ENCODE measurements at places on chromosomes 11 and 22.
A peak's percentile ranks its signal among the peaks of the same experiment; 100 is the strongest.

- no peak for ATAC-seq
These were observed 132.0 kb downstream of the BUD13 start for GRCh38 chr11:116640641-116641402.

GRCh38 chr11:85945788-85946187 lies 90.6 kb downstream of the CCDC83 start:
- no peak for ATAC-seq

GRCh38 chr11:128931668-128932067 lies 11.0 kb downstream of the TP53AIP1 start:
- no peak for ATAC-seq

DNA sequence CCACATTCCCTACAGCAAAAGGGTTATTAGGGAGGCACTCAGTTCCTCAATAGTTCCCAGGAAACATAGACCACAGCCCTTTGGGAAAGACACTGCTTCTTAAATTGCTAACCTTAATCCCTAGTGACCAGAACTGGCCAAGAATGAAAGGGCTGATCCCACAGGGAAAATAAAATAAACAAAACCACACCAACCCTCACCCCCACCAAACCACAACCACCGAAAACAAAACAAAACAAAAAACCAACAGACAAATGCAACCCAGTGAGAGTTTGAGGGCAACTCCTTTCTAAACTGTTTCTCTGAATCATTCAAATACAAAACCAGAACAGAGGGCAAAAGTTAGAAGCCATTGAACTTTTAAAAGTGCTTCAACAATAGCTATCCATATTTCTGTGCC lies 57.2 kb downstream of the NAV2 start:
- no peak for ATAC-seq

- ATAC-seq: no peak
These were observed 70.5 kb downstream of the LUZP2 start for GRCh38 chr11:24567380-24567779.

- ATAC-seq: no peak
These were observed 1078.0 kb downstream of the BRD1 start for GRCh38 chr22:48749555-48750227.

DNA sequence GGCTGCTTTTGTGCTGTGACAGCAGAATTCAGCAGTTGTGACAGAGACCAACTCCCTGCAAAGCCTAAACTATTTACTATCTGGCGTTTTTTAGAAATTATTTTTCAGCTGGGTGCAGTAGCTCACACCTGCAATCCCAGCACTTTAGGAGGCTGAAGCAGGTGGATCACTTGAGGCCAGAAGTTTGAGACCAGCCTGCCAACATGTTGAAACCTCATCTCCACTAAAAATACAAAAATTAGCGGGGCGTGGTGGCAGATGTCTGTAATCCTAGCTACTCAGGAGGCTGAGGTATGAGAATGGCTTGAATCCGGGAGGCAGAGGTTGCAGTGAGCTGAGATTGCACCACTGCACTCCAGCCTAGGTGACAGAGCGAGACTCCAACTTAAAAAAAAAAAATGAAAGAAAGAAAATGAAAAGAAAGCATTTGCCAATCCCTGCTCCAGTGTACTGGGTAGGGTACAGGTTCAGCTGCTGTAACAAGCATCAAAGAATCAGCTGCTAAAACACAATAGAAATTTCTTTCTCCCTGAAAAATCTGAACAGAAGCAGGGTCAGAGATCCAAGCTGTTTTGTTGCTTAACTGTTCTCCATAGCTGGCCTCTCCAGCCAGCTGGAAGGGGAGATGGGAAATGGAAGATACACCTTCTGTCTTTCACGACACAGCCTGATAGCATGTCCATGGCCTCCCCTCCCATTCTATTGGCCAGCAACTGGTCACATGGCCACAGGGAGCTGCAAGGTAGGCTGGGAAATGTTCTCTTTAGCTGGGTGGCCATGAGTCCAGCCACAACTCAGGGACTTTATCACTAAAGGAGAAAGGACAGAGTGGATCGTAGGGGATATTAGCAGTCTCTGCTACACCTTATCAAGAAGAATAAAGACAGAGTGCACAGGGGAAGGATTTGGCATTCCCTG lies 8.5 kb upstream of the NCF4 start:
- ATAC-seq: no peak

DNA sequence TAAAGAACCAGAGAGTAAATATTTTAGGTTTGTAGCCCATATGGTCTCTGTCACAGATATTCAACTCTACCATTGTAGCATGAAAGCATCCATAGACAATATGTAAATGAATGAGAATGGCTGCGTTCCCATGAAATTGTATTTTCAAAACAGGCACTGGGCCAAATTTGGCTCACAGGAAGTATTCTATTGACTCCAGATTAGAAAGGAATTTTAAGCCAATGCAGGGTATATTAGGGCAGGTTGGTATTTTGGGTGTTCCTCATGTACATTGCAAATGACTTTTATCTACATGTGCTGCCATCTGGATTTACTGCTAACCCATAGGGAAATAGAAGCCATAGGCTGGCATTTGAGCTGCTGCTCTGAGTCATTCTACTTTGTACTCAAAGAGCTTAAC lies 35.1 kb upstream of the PDGFD start:
- ATAC-seq: no peak

- peak; percentile 51 for ATAC-seq
These were observed 976.3 kb upstream of the FAT3 start for GRCh38 chr11:91248199-91248807.

GRCh38 chr11:46119352-46120216 lies 1.7 kb downstream of the PHF21A start:
- ATAC-seq: peak; percentile 2

- ATAC-seq: no peak
These were observed 111.5 kb upstream of the ZBED5 start for GRCh38 chr11:10969387-10969786.

DNA sequence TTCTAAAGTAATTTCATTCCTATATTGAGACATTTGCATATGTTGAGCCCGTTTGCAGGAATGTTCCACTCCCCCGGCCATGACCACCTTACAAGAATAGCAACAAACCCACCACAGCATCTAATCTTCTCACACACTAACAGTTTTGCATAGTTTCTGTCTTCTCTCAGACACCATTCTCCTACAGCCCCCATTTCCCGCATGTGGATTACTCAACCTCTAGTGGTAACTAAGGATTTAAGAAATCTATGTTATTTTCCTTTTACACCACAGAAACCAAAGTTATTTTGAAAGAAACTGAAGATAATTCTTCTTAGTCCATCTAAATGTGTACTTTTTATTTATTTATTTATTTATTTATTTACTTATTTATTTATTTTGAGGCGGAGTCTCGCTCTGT lies 2.3 kb downstream of the MS4A4E start:
- ATAC-seq: no peak

DNA sequence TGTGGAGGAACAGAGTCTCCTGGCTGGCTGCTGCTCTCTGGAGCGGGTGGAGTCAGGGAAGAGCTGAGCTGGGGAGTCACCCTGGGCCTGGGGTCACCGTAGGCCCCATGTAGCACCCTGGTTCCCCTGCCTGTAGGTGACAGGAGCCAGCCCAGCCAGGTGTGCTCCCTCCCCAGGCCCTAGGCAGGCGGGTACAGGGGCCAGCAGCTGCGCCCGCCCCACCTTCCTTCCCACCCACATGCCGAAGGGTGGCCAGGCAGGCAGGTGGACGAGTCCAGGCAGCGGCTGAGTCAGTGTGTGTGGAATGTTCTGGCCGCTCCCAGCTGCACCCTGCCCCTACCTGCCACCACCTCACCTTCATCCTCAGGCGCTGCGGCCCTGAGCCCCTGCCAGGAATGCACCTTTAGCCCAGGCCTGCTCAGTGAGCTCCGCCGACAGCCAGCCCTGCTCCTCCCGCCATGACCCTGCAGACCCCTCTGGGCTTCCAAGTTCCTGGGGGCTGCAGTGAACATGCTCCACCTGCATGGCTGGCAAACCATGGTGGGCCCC lies 654 bp upstream of the SYT8 start:
- no peak for ATAC-seq

GRCh38 chr11:122556605-122557004 lies 98.9 kb upstream of the UBASH3B start:
- ATAC-seq: no peak

- ATAC-seq: no peak
These were observed 122.7 kb upstream of the TRPC6 start for GRCh38 chr11:101706541-101706940.

DNA sequence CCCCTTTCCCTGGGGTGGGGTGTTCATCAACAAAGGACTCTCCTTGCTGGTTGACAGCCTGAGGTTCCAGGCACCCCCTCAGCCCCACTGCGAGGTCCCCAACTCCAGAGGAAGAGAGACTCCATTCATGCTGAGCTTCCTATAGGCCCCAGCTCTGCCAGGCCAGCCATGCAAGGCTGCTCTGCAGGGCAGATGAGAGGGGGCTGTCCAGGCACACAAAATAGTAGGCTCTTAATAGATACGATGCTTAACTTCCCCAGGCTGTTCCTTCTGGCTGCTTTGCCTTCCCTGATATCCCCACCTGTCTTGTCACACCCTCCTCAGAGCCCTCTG lies 45.0 kb upstream of the CRYBB3 start:
- peak; percentile 68 for ATAC-seq

GRCh38 chr22:40240686-40241085 lies 63.0 kb downstream of the TNRC6B start:
- ATAC-seq: no peak

- ATAC-seq: no peak
These were observed 23.6 kb upstream of the ETS1 start for GRCh38 chr11:128610721-128611617.

GRCh38 chr11:76335842-76336241 lies 45.1 kb downstream of the THAP12 start:
- ATAC-seq: no peak

DNA sequence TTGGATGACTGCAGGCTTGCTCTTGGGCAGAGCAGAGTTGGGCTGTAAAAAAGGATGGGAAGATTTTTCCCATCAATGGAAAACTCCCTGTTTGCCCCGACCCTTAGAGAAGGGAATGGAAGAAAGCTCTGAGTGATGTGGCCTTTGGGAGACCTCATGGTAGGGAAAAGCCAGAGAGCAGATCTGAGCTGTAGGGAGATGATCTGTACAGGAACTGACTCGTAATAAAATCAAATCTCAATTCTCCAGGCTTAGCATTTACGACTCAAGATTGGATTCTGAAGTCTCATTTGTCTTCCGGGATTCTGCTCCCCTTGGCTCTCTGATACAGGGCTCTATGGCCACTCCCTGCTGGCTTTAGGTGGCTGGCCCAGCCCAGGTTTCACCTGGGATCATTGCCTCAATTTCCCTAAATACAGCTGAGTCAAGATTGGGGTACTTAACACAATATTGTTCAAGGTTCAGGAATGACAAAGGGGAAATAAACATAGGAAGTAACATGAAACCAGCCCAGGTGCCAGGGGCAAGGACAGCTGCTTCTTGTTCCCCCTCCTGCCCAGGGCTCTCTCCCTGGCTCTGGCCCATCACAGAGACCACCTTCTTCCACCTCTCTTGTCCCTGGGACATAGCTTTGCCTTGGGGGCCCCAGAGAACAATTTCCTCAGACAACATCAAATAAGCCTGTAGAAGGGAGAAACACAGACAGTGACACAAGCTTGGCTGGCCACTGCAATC lies 38.4 kb upstream of the THY1 start:
- peak; percentile 63 for ATAC-seq

DNA sequence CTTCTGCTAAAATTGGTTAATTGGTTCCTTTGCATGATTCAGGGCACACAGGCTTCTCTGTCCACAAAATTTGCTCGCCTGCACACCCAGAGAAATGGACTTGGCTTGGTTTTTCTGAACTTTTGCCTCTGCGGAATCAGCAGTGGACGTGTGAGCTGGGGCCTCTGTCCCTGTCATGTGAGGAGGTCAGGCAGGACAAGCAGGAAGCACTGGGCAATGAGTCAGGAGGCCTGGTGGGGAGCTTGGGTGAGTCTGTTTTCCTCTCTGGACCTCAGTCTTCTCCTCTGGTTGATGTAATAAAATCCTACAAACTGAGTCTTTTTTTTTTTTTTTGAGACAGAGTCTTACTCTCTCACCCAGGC lies 10.4 kb upstream of the CELSR1 start:
- peak; percentile 68 for ATAC-seq

- no peak for ATAC-seq
These were observed 39.3 kb upstream of the LINC01488 start for GRCh38 chr11:69442012-69442806.

DNA sequence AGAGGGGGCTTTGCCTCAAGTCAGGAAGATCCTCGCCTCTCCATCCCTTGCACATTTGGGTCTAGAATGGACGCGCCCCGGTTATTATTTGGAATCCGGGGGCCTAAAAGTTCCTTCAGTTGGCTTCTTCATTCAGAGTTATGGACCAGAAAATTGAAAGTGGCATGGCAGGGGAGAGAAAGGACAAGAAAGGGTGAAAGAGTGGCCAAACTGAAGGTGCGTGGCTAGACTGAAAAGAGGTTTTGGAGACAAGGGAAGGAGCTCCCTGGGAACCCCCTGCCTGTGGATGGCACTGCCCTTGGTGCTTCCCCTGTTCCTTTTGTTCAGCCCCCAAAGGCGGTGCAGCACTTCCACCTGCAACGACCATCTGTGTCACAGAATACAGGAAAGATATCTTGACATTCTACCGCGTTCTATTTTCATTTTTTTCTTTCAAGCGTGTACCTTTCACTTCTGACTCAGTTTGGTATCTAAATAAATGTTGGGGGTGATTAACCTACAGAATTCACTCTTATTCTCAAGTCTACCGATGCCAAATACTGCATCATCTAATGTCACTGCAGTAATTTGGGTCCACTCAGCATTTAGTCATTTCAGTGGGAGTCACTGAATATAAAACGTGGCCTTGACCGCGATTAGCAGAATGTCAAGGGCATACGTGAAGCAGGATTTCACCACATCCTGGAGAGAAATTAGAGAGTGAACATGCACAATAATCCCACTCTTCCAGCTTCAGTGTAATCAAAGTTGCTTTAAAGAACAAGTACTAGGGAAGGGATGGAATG lies 88.1 kb upstream of the ARHGAP32 start:
- peak; percentile 29 for ATAC-seq

DNA sequence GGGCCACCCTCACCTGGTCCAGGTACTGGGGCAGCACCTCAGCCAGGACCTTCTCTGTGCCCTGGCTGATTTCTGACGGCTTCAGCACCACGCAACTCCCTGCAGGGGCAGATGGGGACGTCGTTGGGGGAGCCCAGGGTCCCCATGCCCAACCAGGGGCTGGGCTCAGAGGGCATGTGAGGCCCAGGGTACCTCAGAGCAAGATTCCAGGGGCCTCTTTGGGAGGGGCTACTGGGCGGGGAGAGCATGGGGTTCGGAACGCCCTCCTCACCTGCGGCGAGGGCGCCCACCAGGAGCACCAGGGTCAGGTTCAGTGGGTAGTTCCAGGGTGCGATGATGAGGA lies 8.1 kb downstream of the ALDH3B2 start:
- ATAC-seq: no peak

GRCh38 chr11:10317151-10317755 lies 12.4 kb downstream of the ADM start:
- no peak for ATAC-seq

DNA sequence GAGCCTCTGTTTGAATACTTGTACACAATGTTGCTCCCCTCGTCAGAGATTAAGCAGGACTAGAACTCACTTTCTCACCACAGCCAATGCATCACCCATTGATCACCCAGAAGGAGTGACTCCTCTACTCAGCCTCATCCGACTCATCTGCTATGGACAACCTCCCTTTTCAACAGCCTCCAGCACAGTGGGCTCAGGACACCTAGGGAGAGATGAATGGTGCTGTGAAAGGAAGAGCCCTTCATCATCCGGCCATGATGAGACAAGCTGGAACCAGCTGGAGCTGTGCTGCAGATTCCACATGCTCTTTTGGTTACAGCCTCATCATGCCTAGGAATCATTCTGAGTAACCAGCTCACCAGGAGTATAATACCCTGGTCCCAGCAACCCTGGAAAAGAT lies 15.5 kb downstream of the C11orf91 start:
- ATAC-seq: no peak

GRCh38 chr11:78657968-78658839 lies 83.5 kb upstream of the NARS2 start:
- ATAC-seq: no peak

GRCh38 chr11:33978376-33978775 lies 73.2 kb upstream of the CAPRIN1 start:
- no peak for ATAC-seq
